ENCODE measurements at places on chromosomes 3 and 15.
A peak's percentile ranks its signal among the peaks of the same experiment; 100 is the strongest.

DNA sequence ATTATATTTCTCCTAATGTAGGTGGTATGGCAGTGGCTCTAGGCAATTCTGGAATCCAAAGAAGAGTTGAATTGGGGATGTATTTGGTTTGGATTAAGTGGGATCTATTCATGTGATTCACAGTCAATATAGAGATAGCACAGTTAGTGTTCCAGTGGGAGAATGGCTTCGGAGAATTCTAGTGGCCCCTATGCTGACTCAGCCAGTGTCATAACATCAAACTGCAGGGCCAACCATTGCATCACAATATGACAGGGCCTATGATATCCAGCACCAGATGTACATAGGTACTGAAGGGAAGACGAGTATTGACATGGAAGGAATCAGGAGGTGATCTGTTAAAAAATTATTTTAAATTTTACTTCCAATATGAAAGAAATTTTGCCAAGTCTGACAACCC is 302.8 kb upstream of the UBE2E2 start:
- no peak for DNase-seq

- no peak for DNase-seq
Measured at GRCh38 chr3:12557473-12558100, 700 bp downstream of the MKRN2 start.

GRCh38 chr15:67005294-67005996 is 60.0 kb upstream of the SMAD3 start:
- DNase-seq, result no peak

GRCh38 chr3:120276767-120277166 is 8.3 kb downstream of the GPR156 start:
- no peak for DNase-seq

DNA sequence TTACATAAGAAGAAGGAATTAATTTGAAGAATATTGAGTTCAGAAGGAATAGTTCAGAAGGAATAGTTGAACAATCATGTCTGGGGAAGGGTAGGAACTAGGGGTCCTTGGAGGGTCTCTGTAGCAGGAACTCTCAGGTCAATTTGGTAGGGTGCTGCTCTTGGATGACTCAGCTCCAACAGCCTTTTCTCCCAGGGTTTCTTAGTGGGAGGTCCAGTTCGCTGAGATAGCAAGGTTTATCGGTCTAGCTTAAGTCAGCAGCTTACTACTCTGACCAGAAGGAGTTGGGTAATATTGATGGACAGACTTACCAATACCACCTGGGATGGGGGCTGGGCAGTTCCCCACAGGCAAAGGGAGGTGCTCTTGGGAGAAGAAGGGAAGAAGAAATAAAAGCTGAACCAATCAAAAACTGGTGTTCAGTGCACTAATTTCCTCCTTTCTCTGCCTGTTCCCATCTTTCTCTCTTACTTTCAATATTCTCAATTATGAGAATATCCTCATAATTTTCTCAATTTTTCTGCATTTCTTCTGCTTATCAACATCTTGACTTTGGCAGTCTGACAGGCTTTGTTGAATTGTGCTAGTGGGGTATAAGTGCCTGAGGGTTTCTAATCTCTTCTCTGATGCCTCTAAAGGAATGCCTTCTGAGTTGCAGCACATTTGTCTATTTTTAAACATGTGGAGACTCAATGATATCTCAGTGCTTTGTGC is 14.4 kb upstream of the MITF start:
- DNase-seq, result no peak

DNA sequence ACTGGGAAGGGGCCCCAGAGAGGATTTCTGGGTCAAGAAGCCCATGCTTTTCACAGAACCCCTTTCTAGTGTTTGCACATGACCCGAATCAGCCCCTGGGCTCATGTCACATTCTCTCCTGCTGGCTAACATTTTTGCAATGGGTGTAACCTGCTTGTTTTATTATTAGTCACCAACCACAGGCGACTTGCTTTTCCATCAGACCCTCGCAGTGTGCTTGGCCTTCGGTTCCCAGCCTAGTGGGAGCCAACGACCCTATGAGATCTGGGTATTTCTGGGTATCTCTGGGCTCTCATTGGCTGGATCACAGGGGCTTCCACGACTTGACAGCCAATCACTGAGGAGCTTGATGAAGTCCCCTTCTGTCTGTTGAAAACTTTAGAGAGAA is 11.0 kb upstream of the FBLN2 start:
- DNase-seq, result no peak

- DNase-seq, result no peak
Measured at GRCh38 chr3:112327371-112327951, 5.5 kb upstream of the CD200 start.

DNA sequence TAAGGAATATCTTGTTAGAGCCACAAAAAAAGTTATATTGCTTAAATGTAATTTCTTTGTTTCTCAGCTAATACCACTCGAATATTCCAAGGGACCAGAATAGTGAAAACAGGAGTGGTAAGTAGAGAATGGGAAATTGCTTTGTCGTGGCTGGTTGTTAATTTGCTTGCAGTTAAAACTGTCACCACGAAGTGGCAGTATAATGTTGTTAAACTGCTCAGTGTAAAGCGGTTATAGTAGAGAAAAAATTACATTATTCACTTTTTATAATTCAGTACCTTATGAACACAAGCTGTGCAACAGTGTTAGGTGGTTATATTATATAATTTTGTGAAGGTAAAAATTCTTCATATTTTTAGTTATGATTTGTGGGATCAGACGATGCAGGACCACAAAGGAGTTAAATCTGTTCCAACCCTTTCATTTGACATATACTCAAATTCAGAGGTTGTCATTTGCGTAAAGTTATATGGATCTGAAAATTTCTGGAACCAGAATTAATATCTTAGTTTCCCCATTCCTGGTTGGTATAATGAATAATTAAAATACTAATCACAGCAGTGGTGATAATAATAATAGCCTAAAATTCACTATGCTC is 171.8 kb downstream of the FEZF2 start:
- no peak for DNase-seq

DNA sequence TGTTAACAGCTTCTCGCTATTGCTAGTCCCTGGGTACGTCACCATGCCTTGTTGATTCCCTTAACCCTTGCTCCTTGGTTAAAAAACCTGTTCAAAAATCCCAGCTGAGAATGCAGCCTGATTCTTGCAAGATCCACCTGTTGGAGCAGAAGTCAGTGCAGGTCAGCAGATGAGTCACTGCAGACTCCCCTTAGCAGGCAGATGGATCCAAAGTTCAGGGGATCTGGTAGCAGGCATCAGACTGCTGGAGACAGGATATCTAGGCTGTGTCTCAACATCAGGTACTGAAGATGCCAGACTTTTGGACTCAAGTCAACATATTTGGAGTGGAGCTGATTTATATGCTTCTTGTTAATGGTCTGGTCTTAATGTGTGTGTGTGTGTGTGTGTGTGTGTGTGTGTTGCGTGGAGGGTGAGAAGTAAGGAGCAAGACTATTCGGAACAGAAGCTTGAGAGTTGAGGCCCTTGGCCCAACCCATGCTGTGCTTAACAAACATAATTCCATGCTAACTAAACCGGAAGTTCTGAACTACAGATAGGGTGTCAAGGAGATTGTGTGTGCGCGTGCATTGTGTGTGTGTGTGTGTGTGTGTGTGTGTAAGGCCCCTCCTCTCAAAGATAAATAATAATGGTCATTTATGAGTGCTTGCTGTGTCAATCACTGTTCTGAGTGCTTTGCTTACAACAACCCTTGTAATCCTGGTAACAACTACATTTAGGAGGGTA is 1.0 kb upstream of the C3orf52 start:
- no peak for DNase-seq

DNA sequence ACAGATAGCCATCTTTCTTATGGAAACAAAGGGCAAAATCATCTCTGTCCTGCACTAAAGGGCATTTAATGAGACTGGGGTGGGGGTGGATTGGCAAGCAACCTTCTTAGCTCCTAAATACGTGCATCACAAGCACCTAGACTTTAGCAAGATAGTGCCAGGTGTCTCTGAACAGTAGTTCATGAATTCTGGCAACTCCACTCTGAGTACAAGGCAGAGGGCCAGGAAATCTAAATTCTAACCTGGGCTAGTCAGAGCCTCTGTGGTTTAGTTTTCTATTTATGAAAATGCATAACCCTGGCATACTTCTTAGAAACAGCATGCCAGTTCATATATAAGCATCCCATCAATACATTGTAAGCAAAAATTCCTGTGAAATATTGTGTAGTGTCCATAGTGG is 788.5 kb downstream of the MCTP2 start:
- DNase-seq, result no peak

DNA sequence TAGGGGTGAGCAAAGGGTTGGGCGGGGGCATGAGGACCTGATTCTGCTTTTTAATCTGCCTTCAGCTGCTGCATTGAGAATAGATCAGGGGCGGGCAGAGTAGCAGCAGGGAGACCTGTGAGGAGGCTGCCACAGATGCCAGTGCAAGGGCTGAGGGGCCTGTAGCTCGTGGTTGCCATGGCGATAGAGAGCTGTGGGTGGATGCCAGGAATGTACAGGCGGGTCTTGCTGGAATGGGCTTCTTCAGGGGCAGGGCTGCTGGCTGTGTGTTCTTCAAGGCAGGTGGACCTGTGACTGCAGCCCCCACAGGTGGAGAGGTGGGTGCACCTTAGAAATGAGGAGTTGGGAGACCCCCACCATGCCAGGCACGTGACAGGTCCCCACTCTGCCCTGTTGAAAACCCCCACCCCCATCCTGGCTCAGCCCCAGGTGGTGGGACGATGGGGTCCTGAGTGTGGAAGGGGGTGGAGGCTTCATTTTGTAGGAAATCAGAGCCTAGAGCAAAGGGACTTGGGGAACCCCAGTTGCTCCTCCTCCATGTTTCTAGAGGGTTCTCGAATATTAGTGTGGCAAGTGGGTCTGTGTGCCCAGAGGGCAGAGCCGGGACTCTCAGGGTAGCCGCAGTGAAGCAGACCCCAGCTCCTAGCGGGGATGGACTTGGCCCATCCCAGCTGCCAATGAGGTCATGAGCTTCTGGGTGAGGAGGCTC is 38.3 kb downstream of the SLC6A6 start:
- no peak for DNase-seq

- no peak for DNase-seq
Measured at GRCh38 chr3:6416049-6416661, 444.8 kb upstream of the GRM7 start.

- peak; percentile 19 for DNase-seq
Measured at GRCh38 chr3:15667484-15667883, 65.9 kb downstream of the BTD start.

- DNase-seq, result no peak
Measured at GRCh38 chr3:179194931-179195330, 46.8 kb downstream of the PIK3CA start.

DNA sequence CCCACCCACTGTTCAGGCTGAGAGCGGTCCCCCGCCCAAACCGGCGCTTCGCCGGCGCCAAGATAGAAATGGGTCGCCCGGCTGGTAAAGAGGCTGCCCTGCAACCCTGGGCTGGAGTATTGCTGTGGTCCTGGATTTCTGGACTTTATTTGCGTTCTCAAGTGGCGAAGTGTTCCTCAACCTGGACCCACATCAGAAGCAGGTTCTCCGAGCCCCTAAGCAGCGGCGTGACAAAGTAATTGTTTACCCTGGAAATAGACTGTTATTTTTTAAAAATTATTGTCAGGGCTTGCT is 481 bp upstream of the DYNC1LI1 start:
- DNase-seq, result no peak

DNA sequence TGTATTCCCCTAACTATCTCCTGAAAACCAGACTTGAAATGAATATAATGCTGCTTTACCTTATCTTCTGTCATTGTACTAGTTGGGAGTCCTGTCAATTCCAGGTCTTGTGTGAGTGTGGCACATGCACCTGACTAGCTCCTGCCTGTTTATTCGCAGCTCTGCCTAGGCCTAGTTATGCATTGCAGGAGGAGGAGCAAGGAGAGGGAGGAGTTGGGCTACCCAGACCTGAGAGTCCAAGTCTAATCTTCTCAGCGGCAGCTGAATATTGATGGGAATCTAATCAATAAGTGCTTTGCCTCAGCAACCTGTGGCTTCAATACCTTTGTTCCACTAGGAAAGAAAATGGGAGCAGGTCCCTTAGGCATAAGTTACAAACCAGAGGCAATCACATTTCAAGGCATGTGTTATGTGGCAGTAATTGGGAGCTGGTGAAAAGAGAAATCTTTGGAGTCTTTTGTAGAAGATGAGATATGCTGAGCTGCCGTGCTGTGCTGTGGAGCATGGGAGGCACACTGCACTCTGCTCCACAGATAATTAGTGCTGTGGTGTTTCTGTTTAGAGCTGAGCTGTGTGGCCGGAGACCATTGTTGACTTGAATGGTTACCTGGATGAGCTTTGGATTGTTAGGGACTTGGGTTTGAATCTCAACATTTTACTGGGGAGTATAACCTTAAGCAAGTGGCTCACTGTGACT is at the start of gene SLC2A2:
Gene SLC2A2, minus strand, starts transcription at position 124 of the 697 bp plus-strand sequence. Its CDS starts 50 bp downstream, at position 74.
- no peak for DNase-seq

DNA sequence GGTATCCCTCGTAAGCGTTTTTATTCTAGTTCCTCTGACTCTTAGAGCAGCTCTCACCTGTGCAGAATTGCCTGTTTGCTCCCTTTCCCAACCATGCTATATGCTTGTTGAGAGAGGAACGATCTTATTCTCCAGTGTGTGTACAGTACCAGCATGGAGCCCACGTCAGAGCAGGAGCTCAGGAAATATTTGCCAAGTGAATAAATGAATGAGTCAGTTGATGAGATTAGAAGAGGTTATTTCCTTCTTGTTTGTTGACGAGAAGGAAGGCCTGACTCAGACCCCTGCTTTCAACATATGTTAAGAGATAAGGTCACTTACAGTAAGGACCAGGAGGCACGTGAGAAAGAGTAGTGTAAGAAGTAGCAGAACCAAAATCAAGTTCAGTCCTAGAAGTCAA is 106.3 kb upstream of the ABHD17C start:
- DNase-seq, result no peak

GRCh38 chr15:81049835-81050234 is 49.1 kb downstream of the TLNRD1 start:
- DNase-seq, result no peak

GRCh38 chr15:65571971-65572370 is 39.0 kb downstream of the INTS14 start:
- DNase-seq, result no peak

DNA sequence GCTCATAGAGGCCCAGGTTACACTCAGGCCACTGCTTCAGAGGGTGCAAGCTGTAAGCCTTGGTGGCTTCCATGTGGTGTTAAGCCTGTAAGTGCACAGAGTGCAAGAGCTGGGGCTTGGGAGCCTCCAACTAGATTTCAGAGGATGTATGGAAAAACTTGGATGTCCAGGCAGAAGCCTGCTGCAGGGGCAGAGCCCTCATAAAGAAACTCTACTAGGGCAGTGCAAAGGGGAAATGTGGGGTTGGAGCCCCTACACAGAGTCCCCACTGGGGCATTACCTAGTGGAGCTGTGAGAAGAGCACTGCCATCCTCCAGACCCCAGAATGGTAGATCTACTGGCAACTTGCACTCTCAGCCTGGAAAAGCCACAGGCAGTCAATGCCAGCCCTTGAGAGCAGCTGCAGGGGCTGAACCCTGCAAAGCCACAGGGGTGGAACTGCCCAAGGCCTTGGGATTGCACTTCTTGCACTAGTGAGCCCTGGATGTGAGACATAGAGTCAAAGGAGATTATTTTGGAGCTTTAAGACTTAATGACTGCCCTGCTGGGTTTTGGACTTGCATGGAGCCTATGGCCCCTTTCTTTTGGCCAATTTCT is 14.0 kb downstream of the MITF start:
- no peak for DNase-seq

GRCh38 chr3:106533093-106533787 is 664.4 kb upstream of the CBLB start:
- no peak for DNase-seq

GRCh38 chr15:80816049-80816653 is 37.0 kb downstream of the CEMIP start:
- DNase-seq, result no peak

GRCh38 chr15:101276501-101277037 is 716 bp downstream of the SELENOS start:
- DNase-seq, result no peak

- DNase-seq, result no peak
Measured at GRCh38 chr3:88005066-88005465, 53.7 kb downstream of the CGGBP1 start.

- DNase-seq, result no peak
Measured at GRCh38 chr3:186224041-186224610, 115.2 kb upstream of the ETV5 start.

Data from stimulated activated CD4-positive, alpha-beta T cell treated with anti-CD3 and anti-CD28 coated beads, Interleukin-1b, Interleukin-23, amount 100 ng/mL, for 48 hours (primary cell).